ENCODE measurements at places on chromosomes 5 and 9.

GRCh38 chr5:131787736-131788135, 9.1 kb downstream of the FNIP1 start:
- DNase-seq, result no peak

DNA sequence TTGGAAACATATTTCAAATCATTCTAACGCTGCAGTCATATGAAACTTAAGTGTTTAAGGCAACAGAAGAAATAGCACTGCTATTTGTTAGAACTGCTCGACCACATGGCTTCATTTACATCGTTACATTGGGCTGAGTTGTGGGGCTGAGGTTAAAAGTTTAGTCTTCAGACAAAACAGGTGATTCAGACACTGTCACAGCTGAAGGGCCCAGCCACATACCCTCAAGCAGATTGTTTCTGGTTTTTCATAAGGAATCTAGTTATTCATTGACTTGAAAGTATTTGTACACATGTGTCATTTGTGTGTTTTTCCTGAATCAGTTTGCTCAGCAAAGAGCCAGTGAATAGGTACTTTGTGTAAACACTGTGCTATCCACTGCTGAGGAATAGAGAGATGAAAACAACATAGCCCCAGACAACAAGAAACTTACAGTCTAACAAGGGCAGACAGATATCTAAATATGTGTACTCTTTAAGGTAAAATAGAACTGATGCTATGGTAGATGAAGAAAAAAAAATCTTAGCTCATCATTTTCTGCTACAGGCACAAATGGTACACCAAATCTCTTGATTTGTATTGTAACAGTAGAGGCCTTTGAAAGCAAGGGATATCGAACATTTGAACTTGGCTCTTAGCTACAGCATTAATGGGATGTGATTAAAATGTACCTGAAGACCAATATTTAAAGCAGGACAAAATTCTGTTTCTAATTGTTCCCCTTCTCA, 357.6 kb upstream of the RPS23 start:
- peak; percentile 40 for DNase-seq

GRCh38 chr5:56517011-56517416, 283.9 kb upstream of the ANKRD55 start:
- no peak for DNase-seq

DNA sequence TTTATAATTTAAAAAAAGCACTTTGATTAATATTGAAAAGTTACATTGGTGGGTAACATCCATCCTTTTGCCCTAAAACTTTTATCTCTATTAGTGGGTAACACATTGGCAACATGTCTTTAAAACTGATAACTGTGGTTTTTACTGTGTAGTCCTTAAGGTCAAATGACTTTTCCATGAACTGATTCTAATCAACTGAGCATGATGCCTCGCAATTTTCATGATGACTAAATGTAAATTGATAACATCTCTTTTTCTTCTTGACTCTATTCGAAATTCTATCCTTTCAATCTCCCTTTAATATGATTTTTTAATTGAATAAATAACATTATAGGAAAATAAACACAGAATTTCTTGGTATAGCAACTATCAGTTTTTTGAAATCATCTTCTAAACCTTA, 6.3 kb upstream of the IL5 start:
- DNase-seq, result no peak

DNA sequence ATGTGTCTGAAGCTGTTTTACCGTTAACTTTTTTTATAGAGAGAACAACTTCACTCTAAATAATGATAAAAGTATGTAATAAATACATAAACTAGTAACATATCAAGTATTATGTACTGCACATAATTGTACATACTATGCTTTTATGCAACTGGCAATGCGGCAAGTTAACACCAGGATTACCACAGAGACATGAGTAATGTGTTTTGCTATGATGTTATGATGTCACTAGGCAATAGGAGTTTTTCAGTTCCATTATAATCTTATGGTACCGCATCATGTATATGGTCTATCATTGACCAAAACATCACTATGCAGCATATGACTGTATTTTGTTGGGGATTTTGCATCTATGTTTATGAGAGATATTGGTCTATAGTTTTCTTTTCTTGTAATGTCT, 326.4 kb upstream of the TARS1 start:
- no peak for DNase-seq

GRCh38 chr5:102090770-102091169, 205.3 kb downstream of the SLCO4C1 start:
- DNase-seq, result no peak

GRCh38 chr5:177537389-177538361, 16.7 kb downstream of the FAM193B start:
- DNase-seq, result peak; percentile 67

DNA sequence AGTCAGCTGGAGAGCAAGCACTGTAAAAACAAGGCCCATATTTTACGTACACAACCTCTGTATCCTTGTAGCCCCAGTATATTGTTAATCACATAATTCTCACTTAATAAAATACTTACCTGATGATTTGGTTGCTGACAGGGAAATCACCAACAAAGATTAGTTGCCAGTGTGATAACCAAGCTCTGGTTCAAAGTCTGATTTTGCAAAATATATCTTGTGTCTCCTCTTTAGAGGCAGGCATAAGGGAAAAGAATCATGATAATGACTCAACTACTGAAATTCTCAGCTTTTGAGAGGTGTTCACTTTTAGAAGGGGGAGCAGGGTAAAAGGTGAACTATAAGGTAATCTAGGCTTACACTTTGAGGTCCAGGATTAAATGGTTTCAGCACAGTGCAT, 351.1 kb upstream of the CD180 start:
- no peak for DNase-seq

DNA sequence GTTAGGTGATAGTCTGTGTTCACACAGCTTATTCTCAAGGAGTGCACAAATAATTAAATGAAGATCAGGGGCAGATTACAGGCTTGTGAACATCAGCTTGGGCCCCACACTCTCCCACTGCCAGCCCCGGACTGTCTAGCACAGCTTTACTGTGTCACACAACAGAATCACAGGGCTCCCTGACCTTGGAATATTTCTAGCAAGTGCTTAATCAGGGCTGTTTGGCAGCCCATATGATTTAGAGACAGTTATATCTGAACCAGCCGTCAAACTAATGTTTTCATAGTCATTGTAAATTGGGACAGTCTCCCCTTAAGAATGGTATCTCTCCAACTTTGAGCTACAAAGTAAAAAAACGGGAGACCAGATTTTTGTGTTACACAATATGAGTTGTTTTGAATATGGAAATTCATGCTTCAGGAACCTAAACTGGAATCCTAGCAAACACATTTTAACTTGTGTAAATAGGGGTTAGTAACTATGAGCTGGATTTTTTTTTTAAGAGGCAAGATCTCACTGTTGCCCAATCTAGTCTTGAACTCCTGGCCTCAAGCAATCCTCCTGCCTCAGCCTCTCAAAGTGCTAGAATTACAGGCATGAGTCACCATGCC, 517.6 kb downstream of the BNC2 start:
- no peak for DNase-seq

GRCh38 chr5:55039843-55040242, 15.8 kb downstream of the GZMK start:
- DNase-seq, result no peak

- no peak for DNase-seq
These were observed 201.2 kb upstream of the IER5L start for GRCh38 chr9:129379181-129379836.

All from AG09319 (cell line).